ENCODE measurements at places on chromosomes 6 and 20.

- peaks cover 23% of the 10 kb centered on the region for H3K36me3 ChIP-seq
- H3K4me1 ChIP-seq = peaks cover 25% of the 10 kb centered on the region
- DNase-seq = peak; percentile 24
- peak overlapping the region; percentile 95 for H3K4me3 ChIP-seq
- no peaks in the 10 kb centered on the region for H3K27me3 ChIP-seq
Measured at GRCh38 chr20:3208786-3209256, 477 bp upstream of the ITPA start.

DNA sequence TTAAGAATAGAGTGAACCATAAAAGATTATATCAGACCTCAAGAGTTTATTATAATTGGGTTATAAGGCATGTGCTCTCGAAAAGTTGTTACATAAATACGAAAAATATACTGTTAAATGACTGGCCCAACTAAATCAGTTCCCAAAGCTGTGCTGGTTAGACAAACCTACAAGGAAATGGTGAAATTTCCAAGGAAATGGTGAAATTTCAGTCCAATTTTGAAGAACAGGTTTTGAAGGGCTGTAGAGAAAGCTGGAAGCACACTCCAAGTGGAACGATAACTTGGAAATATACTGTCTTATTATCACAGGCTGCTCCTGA is 400 bp upstream of the TRMT11 start:
- H3K27ac ChIP-seq = no peak overlapping the region
- peaks cover 14% of the 10 kb centered on the region for H3K4me1 ChIP-seq

- H3K27me3 ChIP-seq = peaks cover 6% of the 10 kb centered on the region
- no peak overlapping the region for H3K4me3 ChIP-seq
- no peaks in the 10 kb centered on the region for H3K36me3 ChIP-seq
- no peaks in the 10 kb centered on the region for H3K4me1 ChIP-seq
- DNase-seq = no peak
Measured at GRCh38 chr6:7848229-7848628, 62.4 kb downstream of the TXNDC5 start.

- H3K36me3 ChIP-seq = no peaks in the 10 kb centered on the region
- H3K27me3 ChIP-seq = no peaks in the 10 kb centered on the region
- no peak overlapping the region for H3K4me3 ChIP-seq
- no peaks in the 10 kb centered on the region for H3K4me1 ChIP-seq
- H3K27ac ChIP-seq = no peak overlapping the region
Measured at GRCh38 chr6:98041921-98042320, 758.9 kb upstream of the MMS22L start.

GRCh38 chr20:29762620-29763019 is 1494.8 kb upstream of the DEFB115 start:
- peaks cover 3% of the 10 kb centered on the region for H3K27me3 ChIP-seq
- no peak overlapping the region for H3K4me3 ChIP-seq
